ENCODE measurements at places on chromosomes 1 and 21. TPM values are rescaled to one million over a fixed set of nuclear protein-coding genes. Genes with fewer than 3 reads are reported as not detected.
A peak's percentile ranks its signal among the peaks of the same experiment; 100 is the strongest.

GRCh38 chr1:207414606-207415108, 39.5 kb upstream of the CR2 start:
- DNase-seq: no peak
- no peak overlapping the region for H3K27ac ChIP-seq
- no peaks in the 10 kb centered on the region for H3K4me1 ChIP-seq
- H3K36me3 ChIP-seq: no peaks in the 10 kb centered on the region
- H3K4me3 ChIP-seq: no peak overlapping the region

DNA sequence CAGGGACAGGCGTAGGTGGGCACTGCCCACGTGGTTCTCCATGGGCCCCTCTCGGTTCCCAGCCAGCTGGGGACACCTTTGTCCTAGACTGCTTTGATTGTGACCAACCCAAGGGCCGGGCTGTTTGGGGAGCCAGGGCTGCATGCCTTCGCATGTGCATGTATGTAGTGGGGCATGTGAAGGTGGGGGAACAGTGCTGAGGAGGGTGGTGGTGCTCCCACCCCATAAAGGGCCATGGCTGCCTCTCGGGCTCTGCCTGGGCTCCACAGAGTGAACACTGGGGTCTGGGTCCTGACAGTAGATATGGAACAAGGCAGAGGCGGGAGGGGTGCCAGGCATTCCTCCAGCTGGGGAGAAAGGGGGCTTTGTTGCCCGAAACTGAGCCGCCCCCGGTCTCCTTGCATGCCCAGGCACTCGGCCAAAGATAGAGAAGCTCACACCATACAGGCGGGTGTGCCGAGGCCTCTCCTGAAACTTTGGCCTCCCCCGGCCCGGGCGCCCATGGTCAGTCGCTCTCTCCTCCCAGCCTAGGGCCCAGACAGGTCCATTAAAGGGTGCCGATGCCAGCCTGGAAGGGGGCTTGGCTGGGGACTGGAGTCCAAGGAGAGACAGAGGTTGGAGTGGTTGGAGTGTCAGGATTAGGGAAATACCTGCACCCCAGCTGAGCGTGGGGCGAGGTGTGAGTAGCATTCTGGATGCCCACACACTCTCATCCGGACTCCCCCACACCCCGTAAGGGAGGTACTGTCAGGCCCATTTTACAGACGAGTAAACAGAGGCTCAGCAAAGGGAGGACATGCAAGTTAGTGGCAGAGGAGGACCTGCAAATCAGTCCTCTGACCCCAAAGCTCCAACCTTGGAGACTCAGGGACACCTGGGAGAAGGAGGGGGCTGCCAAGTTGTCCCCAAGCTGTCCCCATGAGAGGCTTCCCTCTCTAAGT, 41.1 kb downstream of the EPHA2 start:
- no peak overlapping the region for H3K4me3 ChIP-seq
- H3K36me3 ChIP-seq: no peaks in the 10 kb centered on the region
- no peak overlapping the region for H3K27ac ChIP-seq
- no peaks in the 10 kb centered on the region for H3K27me3 ChIP-seq

GRCh38 chr1:54581621-54582035, 33.6 kb downstream of the ACOT11 start:
- H3K36me3 ChIP-seq: peaks cover 17% of the 10 kb centered on the region
- H3K27me3 ChIP-seq: no peaks in the 10 kb centered on the region
- H3K27ac ChIP-seq: peak overlapping the region; percentile 91
- H3K4me1 ChIP-seq: peaks cover 61% of the 10 kb centered on the region
- DNase-seq: peak; percentile 95

DNA sequence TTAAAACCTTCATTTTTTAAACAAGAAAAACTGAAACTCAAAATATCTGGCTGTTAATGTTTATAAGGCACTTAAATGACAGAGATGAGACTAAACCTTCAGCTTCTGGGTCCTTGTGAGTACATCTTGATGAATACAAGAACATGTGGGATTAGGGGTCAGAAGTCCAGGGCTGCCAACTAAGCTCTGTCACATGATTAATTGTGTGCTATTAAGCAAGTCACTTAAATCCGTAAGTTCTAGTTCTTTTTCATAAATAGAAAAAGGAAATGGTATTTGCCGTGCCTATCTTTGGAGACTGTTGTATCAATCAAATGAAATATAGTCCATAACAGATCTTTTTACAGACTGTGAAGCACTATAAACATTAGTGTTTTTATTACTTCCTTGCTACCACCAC, 43.2 kb upstream of the KCTD3 start:
- no peaks in the 10 kb centered on the region for H3K4me1 ChIP-seq
- no peak overlapping the region for H3K27ac ChIP-seq
- H3K4me3 ChIP-seq: no peak overlapping the region
- no peaks in the 10 kb centered on the region for H3K27me3 ChIP-seq
- DNase-seq: no peak

- H3K4me3 ChIP-seq: no peak overlapping the region
- H3K36me3 ChIP-seq: no peaks in the 10 kb centered on the region
- H3K27ac ChIP-seq: no peak overlapping the region
- peaks cover 23% of the 10 kb centered on the region for H3K4me1 ChIP-seq
Measured at GRCh38 chr21:36125512-36126207, 9.2 kb upstream of the CBR3 start.

DNA sequence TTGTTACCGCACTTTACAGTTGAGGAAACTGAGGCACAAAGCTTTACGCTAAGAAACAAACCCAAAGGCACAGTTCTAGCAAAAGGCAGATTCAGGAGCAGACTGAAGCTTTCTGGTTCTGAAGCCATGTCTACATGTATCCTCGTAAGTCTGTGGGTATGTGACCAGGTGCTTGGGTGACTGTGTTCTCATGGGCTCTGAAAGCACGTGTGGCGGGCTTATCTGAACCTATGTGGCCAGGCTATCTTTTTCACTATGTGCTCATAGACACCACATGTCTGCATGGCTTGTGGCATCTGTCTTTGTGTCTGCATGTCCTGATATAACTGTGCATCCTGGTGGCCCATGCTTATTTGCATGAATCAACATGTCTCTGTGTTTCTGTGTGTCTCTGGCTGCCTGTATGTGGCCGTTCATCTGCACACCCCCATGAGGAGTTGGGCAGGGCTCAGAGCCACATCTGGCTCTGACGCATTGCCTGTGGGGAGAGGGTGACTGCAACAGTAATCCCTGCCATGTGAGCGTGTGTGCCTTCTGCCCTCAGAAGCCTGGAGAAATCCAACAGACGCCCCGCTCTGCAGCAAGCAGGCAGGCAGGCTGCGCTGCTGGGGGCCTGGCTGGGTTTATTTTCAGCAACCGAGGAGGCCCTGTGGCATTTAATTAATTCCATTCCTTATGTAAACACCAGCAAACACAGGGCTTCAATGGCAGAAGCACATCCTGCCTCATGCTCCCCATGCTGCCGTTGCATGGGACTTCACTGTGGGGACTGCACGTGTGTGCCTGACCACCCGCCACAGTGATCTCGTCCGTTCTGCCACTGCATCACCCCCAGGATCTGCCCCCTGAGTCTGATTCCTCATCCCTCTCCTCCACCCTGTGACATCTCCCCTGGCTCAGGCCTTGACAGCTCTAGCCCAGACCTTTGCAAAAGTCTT, 115.4 kb downstream of the TRABD2B start:
- no peaks in the 10 kb centered on the region for H3K36me3 ChIP-seq
- no peak overlapping the region for H3K4me3 ChIP-seq
- DNase-seq: no peak
- peaks cover 6% of the 10 kb centered on the region for H3K4me1 ChIP-seq
- H3K27ac ChIP-seq: no peak overlapping the region

DNA sequence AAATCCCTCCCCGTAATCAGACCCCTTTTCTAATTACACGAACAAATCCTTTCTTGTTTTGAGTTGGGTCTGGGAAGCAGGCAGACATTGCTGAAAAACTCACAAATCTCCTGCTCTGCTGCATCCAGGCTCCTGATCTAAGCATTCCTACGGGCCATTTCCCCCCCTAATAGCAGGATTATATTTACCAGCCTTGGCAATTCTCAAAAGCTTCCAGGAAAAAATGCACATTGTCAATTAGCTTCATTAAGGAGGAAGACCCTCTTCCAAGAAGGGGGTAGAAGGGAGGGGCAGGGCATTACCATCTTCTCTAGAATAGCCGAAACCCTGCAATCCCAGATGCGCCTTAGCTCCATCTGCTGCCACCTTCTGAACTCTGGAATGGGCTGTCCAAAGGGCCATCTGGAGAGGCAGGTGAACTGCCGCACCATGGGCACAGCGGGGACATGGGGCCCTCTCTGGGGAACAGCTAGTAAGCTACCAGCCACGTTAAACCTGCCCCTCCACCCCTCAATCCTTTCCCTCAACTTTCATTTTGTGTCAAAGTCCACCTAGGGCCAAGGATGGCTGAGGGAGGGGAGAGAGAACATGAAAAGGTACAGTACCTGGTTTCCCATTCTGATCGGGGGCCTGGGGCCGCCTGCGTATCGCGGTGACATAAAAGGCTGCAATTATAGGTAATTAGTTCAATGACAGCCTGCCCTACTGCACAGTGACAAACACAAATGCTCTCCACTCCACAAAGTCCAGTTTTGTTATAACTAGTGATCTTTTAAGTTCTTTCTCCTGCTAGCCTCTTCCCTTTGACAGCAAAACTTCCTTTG, 56.8 kb downstream of the MRPL37 start:
- H3K36me3 ChIP-seq: peaks cover 15% of the 10 kb centered on the region
- H3K27ac ChIP-seq: no peak overlapping the region
- H3K4me3 ChIP-seq: no peak overlapping the region
- no peaks in the 10 kb centered on the region for H3K4me1 ChIP-seq

DNA sequence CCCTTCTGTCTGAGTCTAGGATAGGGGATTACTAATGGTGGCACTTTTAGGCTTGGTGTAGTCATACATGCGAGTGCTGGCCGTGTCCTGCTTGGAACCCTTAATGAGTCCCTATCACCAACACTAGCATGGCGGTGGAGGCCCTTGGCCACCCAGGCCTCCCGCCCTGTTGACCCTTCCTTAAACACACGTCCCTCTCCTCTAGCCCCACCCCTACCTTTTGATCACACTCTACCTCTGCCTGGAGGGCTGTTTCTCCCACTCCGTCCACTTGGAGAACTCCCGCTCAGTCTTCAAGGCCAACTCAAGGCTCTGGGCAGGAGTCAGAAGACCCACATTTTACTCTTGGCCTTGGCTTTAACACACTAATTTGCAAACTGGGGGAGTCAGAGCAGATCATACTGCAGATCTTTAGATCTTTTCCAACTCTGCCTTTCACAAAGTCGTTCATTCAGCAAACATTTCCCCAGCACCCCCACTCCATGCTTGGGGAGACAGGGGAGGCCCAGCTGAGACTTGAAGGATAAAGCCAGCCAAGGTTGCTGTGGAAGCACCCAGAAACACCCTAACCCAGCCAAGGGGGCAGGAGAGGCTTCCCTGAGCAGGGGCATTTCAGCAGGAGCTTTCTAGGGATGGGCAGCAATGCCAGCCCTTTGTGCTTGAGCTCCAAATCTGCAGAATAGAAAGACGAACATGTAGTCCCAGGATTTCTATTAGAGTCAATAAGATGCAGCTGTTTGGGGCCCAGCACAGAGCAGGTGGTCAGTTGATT, 1.9 kb downstream of the PODN start:
- H3K36me3 ChIP-seq: no peaks in the 10 kb centered on the region
- no peak for DNase-seq
- H3K27ac ChIP-seq: peak overlapping the region; percentile 75

GRCh38 chr1:220514256-220514655, 13.7 kb upstream of the MARK1 start:
- H3K27ac ChIP-seq: no peak overlapping the region
- no peaks in the 10 kb centered on the region for H3K27me3 ChIP-seq
- no peak overlapping the region for H3K4me3 ChIP-seq
- H3K4me1 ChIP-seq: no peaks in the 10 kb centered on the region

DNA sequence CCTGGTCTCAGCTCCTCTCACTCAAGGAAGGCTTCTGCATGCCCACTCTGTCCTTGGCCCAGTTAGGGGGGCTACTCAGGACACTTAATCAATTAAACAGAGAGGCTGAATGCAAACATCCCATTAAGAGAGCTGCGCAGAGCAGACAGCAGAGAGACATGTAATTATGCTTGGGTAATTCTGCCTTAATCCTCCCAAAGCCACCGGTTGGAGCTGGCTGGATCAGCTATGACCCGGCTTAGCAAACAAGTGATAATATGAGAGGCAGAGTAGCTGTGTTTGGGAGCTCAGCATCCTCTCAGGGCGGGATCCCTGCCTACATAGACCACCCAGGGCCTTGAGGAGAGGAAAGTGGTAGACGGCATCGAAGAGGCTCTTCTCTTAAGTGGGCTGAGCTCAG, 183.2 kb downstream of the GRIK3 start:
- no peak for DNase-seq
- no peaks in the 10 kb centered on the region for H3K4me1 ChIP-seq
- peaks cover 95% of the 10 kb centered on the region for H3K27me3 ChIP-seq
- no peaks in the 10 kb centered on the region for H3K36me3 ChIP-seq
- H3K27ac ChIP-seq: no peak overlapping the region

DNA sequence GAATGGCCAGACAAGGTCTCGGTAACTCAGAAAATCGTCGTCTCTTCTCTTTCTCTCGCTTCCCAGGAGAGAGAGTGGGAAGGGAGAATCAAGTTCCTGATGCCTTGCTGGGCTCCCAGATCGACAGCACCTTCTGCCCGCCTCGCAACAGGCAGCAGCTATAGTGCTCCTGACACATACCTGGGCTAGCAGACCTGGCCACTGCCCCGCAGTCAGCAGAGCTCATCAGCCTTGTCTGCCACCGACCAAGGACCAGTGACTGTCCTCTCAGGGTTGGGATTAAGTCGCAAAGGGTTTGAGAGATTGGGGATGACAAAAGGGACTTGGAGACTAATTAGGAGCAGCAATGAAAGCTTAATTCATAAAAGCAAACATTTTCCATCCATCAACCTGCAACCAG, 4.1 kb downstream of the RUNX3 start:
- peaks cover 22% of the 10 kb centered on the region for H3K4me1 ChIP-seq
- no peak for DNase-seq
- H3K4me3 ChIP-seq: no peak overlapping the region
- no peaks in the 10 kb centered on the region for H3K36me3 ChIP-seq
- H3K27ac ChIP-seq: no peak overlapping the region

DNA sequence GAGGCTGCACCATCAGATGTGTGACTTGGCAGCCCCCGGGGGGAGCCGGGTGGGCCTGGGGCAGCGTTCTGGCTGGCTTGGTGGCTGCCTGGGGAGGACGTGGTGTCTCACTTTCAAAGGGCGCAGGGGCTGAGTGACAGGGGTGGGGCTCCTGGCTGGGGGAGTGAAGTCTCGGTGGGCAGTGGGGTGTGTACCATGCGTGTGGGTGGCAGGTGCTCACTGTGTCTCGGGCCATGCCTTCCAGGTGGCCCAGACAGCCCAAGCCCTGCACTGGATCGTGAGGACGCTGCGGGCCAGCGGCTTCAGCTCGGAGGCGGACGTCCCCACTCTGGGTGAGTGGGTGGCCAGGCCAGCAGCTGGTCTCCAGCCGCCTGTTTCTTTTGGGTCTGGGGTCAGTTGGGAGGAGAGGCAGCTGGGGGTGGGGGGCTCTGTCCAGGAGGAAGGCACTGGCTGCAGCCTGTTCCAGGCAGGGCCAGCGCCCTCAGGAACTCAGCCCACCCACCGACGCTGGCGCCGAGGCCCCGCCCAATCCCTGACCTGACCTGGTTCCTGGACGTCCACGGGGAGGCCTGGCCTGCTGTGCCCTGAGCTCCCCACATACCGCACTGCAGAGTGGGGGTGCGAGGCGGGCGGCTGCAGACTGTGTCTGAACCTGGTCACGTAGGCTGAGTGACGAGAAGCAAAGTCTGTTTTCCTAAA, 30.6 kb upstream of the LRRC3 start:
- H3K36me3 ChIP-seq: no peaks in the 10 kb centered on the region
- no peak overlapping the region for H3K4me3 ChIP-seq
- no peaks in the 10 kb centered on the region for H3K4me1 ChIP-seq
- H3K27me3 ChIP-seq: peaks cover 39% of the 10 kb centered on the region

Gene KIRREL1
- 77.1 TPM for total RNA-seq

Gene PAQR6
- total RNA-seq: 2.8 TPM

Gene ELAPOR1
- 0.52 TPM for total RNA-seq

Gene TSSK3
- total RNA-seq: 0.86 TPM

Gene MAP3K21
- total RNA-seq: 0.66 TPM
